Retina (tissue), 1 donor: ENCODE measurements at places on chromosomes 1 and 21.

GRCh38 chr1:103561643-103562395 is 9.6 kb upstream of the AMY2B start:
- DNase-seq = no peak

DNA sequence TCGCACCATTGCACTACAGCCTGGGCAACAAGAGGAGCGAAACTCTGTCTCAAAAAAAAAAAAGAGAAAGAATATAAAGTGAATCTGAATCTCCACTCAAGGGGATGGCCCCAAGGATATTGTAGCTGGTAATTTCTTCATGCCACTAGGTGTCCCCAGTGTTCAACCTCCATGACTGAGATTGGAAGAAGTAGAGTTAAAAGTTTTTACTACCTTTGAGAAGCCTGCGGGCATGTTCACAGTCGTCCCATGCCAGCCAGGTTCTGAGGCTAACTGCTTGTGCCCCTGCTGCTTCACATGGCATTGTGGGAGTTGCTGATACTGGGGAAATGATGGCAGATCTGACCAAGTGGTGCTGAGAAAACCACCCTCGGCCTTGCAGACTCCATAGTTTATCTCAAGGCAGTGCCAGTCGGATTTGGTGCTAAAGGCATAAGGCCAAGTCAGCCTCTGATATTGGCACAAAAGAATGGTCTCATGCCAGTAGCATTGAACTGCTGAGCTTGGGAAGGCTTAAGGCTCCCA is 10.8 kb upstream of the SHISA4 start:
- no peak for DNase-seq

GRCh38 chr1:181023265-181024057 is 791 bp upstream of the STX6 start:
- DNase-seq = no peak

GRCh38 chr1:151175041-151175741 is 590 bp downstream of the TMOD4 start:
- DNase-seq = no peak

DNA sequence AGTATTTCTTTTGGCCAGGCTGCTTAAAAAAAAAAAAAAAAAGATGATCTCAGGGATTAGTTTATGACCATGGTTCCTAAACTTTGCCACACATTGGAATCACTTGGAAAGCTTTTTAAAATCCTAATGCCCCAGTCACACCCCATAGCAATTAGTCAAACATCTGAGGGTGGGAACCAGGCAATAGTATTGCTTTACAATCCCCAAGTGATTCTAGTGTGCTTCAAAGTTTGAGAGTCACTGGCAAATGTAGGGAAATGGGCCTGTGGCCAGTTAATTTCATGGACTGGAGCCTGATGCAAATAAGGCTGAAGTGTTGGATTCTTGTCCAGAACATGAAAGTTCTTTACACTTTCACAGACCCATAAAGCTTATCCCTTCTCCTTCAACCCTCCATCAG is 374.6 kb upstream of the ESRRG start:
- no peak for DNase-seq

GRCh38 chr1:227429447-227430359 is 111.4 kb upstream of the CDC42BPA start:
- DNase-seq = no peak

DNA sequence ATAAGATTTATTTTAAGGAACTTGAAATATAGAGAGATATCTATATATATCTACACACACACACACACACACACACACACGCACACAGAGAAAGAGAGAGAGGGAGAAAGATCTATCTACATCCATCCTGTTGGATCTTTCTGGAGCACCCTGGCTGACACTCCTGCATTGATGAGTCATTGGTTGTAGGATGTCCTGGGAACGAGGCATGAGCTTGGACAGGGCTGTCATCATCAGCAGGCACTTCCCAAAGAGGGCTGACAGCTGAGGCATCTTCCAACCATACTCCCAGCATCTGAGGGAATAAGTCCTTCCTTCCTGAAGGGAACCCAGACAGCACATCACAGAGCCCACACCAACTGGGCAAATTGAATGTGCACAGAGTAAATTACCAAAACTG is 99.1 kb upstream of the ERG start:
- no peak for DNase-seq

- DNase-seq = no peak
Measured at GRCh38 chr1:235575597-235575996, 71.3 kb upstream of the B3GALNT2 start.

- no peak for DNase-seq
Measured at GRCh38 chr1:233180641-233181364, 114.7 kb downstream of the PCNX2 start.
